ENCODE measurements at places on chromosomes 2 and 18.

- DNase-seq = no peak
Observed at GRCh38 chr18:23825978-23826405, 136.7 kb downstream of the LAMA3 start.

DNA sequence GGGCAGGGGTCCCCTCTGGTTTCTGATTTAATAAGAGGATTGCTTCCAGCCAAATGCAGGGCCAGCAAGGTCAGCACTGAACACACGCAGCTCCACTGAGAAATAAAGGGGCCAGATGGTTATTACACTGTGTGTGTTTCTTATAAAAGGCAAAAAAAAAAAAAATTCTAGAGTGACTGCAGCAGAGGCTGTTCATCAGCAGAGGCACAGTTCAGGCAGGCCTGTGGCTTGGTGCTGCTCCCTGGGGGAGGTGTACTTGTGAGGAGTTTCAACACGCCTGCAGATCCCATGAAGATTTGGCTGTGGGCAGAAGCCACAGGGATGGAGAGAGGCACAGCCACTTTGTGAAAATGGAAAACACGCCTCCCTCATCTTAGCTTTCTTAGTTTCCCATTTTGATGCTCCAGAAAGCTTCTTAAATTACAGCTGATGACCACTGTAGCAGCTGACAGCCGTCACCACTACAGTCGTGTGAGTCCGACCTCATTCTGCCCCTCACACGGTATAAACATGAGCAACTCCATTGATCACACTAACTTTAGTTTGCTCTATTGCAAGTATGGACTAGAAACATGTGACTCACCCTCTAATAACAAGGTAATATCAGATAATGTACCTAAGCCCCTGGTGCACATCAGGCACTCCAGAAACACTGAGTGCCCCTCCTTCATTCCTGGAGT is 726.5 kb upstream of the RAB6C start:
- DNase-seq = no peak

DNA sequence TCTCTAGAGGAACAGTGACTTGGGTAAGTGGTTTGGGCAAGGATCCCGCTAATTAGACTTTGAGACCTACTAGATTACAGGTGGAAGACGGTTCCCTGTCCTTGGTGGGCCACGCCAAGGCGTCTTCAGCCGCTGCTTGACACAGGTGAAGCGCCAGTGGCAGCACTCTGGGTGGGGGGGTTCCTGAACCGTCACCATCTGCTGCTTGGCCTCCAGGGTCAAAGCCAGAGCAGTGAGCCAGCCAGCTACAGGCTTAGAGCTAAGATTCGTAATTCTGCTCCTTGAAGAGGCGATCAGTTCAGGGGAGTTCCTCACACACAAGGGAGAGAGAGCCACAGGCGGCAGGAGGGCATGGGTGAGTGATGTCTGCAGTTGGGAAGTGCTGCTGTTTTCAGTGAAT is 39.4 kb upstream of the RBM44 start:
- DNase-seq = no peak

- DNase-seq = no peak
Observed at GRCh38 chr2:195813421-195813820, 156.4 kb downstream of the SLC39A10 start.

GRCh38 chr2:202035941-202036372 is 2.3 kb downstream of the FZD7 start:
- DNase-seq = no peak

GRCh38 chr2:149218497-149218896 is 111.9 kb upstream of the LYPD6 start:
- no peak for DNase-seq
